ENCODE measurements at places on chromosomes 4 and X.

DNA sequence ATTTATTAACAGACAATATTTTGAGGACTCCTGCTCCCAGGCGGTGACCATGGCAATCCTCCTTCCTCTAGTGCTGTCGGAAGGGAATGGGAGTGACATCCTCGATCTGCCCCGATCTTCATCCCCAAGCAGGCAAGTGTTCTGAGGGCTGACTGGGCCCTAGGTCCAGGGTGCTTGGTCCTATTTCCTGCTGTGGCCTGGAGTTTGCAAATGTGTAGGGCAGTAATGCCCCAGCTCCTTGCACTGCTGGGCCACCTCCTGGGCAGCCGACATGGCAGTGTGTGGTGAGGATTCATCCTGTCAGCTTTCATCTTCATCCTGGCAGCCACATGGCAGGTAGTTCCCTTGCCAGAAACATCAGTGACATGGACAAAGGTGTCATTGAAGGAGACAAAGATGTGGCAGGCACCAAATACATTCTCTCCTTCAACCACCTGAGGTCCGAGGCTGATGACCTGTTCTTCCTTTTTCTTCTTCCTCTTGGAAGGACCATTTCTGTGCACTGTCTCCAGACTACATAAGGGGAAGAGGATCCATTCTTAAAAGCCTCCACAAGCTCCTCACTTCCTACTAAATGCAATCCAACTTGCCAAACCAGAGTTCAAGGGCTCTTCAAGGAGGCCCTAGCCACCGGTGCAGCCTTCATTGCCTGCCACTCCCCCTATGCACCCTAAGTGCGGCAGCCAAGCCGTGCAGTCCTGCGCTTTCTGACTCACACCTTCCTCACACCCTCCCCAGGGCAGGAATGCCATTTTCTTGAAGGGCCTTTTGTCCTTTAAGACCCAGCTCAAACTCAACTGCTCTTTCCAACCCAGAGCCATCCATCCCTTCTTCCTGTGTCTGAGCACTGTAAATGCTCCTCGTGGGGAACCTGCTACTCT, 65.7 kb downstream of the TMEM154 start:
- DNase-seq: no peak

- DNase-seq: no peak
Measured at GRCh38 chrX:57138674-57139073, 1.5 kb upstream of the SPIN2A start.

DNA sequence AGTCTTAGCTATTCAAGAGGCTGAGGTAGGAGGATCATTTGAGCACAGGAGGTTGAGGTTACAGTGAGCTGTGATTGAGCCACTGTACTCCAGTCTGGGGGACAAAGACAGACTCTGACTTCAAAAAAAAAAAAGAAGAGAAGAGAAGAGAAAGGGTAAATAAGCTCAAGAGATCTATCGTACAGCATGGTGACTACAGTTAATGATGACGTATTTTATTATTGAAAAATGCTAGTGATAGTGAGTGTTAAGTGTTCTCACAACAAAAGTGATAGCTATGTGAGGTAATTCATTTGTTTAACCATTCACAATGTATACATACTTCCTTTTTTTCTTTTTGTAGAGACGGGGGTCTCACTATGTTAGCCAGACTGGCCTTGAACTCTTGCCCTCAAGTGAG, 121.5 kb upstream of the RPL34 start:
- no peak for DNase-seq

DNA sequence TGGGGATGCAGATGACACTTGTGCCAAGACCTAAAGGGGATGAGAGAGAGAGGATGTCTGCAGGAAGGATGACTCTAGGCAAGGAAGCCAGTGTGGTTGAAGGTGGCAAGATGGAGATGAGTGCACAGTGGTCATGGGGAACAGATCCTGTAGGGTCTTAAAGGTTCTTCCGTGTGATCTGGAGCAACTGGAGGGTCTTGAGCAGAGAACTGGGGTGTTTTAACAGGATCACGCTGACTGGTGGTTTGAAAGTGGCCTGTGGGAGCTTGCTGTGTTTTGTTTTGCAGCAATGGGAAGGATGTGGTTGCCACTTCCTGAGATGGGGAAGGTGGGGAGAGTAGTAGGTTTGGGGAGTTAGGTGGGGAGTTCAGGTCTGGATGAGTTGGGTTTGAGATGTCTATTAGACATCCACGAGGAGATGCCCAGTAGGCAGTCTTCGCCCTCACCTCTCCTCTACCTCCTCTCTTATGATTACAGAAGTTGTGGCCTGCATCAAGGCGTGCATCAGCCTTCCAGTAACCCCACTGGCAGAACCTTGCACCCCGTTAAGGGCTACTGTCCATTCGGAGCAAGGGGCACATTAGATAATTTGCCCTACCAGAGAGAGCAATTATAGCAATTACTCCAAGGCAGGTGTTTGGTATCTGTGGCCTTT, 1.4 kb upstream of the STBD1 start:
- no peak for DNase-seq

DNA sequence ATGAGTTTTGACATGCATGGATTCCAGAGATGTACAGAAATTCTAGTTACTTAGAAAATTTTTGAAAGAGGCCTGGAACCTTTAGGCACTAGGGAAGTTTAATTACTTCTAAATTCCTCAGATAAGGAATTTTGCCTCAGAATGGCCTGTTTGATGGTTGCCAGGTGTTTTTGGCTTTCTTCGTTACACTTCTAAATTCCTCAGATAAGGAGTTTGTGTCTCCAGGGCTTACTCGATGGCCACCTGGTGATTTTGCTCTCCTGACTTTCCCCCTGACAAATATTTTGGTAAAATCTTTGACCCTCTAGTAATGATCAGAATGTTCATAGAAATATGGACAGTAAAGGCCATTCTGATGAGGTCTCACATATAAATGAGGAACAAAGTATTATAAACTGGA, 64.3 kb downstream of the BEX3 start:
- DNase-seq: no peak

- DNase-seq: no peak
Measured at GRCh38 chr4:19936476-19936875, 315.2 kb upstream of the SLIT2 start.

GRCh38 chr4:74014332-74014731, 15.9 kb upstream of the CXCL5 start:
- no peak for DNase-seq

GRCh38 chr4:103753868-103754653, 34.3 kb upstream of the TACR3 start:
- no peak for DNase-seq

DNA sequence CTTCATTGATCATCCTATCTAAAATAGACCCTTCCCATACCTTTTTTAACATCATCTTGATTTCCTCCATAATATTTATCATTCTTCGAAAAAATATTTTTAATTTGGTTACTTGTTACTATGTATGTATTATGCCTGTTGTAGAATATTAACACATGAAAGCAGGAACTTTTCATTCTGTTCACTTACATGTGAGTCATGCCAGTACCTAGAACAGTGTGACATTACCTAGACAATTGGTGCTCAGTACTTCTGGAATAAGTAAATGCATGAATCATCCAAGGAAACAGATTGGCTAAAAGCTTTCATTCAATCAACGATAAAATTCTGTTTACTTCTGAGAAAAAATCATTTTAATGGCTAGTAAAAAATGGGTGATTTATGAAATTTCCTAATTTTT, 76.4 kb downstream of the CXXC4 start:
- DNase-seq: peak; percentile 28

DNA sequence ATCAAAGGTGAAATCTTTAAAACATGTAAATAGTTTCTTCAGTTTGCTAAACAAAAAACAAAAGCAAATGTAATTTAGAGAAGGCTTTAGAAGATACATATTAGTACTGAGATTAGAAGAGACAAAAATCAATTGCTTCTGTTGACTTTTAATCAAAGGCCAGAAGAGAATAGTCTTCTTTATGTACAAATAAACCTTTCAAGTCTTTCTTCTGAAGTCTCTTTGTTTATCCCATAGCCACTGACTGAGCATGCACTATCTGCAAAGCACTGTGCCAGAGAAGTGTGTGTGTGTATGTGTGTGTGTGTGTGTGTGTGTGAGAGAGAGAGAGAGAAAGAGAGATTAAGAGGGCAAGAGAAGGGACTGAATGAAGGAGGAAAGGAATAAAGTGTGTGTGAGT, 198.4 kb downstream of the GLUD2 start:
- DNase-seq: no peak

DNA sequence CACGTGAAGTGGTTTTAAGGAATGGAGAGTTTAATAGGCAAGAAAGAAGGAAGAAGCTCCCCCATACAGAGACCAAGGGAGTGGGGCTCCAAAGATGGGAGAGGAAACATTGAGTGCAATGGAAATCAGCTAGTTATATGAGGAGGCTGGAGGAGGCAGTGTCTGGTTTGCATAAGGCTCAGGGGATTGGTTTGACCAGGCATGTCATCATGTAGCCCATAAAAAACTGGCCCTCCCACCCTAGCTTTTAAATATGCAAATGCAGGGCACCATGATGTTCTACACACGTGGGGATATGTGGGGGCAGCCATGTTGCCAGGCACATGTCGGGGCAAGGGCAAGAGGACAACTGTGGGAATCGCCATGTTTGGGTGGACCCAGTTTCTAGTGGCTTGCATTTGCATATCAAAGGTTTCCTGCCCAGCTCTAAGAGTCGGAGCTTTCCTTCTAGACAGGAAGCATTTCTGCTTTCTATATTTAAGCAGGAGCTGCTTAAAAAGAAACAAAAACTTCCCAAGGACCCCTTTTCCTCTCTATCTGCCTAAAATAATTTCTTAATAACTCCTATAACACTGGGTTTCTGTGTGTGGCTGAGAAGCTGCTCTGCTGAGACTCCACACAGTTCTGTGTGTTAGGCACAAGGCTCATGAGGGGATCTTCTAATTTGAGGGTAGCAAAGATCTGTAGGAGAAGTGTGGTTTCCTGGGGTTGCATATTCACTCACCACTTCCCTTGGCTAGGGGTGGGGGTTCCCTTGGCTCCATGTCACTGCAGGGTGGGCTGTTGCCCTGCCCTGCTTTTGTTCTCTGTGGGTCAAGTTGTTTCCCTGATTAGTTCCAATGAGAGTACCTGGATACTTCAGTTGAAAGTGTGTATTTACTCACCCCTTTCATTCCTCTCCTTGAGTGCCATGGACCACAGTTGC, 113.5 kb downstream of the VSIG4 start:
- DNase-seq: no peak

DNA sequence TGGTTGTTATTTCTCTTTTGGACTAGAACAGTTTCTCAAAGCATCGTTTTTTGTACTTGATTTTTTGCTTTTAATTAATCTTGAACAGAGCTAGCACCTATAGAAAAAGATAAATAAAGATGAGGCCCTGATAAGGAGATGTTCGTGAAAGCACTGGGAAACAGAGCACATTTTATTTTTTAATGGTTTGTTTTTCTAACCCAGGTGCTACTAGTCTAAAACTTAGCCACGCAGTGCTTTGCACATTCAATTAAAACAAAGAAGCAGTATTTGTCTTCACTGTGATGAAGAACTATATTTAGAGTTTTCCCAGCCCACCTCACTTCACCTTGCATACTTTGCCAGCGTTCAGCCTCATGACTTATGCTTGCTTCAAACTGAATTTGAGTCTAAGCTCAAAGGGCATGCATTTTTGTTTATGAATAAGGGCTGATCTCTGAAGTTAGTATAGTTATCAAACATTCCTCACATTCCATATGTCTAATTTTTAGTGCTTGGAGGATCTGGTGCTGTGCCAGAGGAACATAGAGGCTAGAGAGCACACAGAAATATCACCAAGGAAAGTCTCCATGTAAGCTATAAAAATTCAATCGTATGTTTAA, 76.7 kb downstream of the WWC2 start:
- no peak for DNase-seq

Data from LoVo (cell line).